Thoracic aorta (tissue), 2 donors: ENCODE measurements at places on chromosomes 5 and 9. TPM values are rescaled to one million over a fixed set of nuclear protein-coding genes. Genes with fewer than 3 reads are reported as not detected.

- H3K4me3 ChIP-seq, result no peak overlapping the region
- DNase-seq, result no peak
- H3K27ac ChIP-seq, result no peak overlapping the region
- H3K27me3 ChIP-seq, result no peaks in the 10 kb centered on the region
- H3K4me1 ChIP-seq, result no peaks in the 10 kb centered on the region
Observed at GRCh38 chr5:3356016-3356415, 239.6 kb upstream of the IRX1 start.

DNA sequence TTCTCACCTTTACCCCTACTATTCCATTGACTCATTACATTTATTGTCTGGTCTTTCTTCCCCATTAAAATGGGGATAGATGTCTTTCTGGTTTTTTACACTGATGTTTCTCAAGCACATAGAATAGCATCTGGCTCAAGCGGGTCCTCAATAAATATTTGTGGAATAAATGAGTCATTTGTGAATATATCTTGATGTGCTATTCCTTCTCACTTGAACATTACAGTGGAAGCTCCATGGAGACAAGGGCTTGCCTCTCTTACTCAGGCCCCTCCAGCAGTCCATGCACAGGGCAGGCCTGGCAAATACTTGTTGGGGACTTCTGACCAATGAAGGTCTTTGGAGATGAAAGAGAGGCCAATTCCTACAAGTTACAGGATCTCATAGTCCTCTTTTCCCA is 151.7 kb upstream of the TAS2R1 start:
- no peak overlapping the region for H3K4me3 ChIP-seq
- no peaks in the 10 kb centered on the region for H3K4me1 ChIP-seq
- H3K27me3 ChIP-seq, result no peaks in the 10 kb centered on the region
- no peak for DNase-seq

Gene BTNL9
- 20.5 TPM for total RNA-seq

DNA sequence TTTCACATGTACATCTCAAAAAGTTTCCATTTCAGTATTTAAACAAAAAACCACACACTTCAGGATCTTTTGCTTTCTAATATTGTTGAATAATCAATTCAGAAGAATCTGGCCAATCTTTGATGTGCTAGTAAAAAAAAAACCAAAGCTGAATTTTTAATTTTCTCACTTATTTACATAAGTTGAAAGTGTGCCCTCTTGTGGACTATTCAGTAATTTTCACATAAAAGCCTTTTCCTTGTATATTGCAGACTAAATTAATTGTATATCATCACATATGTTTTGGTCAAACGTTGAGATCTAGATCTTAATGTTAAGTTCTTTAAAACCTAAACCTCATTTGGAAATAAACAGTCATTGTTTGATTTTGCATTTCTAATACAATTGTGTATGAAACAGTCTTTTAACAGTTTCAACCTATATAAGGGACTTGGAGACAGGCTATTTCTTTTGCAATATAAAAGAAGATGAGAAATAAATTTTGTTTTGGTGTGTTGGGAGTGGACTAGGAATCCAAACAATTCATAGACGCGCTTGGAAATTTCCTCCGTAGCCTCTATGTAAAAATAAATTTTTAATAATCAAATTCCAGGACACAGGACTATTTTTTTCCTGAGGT is 68.1 kb downstream of the NIPBL start:
- peaks cover 40% of the 10 kb centered on the region for H3K4me1 ChIP-seq
- H3K27me3 ChIP-seq, result no peaks in the 10 kb centered on the region

GRCh38 chr9:27247756-27248155 is 49.2 kb downstream of the EQTN start:
- H3K36me3 ChIP-seq, result no peaks in the 10 kb centered on the region
- H3K4me3 ChIP-seq, result no peak overlapping the region
- no peak overlapping the region for H3K27ac ChIP-seq
- H3K4me1 ChIP-seq, result no peaks in the 10 kb centered on the region
- no peaks in the 10 kb centered on the region for H3K27me3 ChIP-seq

DNA sequence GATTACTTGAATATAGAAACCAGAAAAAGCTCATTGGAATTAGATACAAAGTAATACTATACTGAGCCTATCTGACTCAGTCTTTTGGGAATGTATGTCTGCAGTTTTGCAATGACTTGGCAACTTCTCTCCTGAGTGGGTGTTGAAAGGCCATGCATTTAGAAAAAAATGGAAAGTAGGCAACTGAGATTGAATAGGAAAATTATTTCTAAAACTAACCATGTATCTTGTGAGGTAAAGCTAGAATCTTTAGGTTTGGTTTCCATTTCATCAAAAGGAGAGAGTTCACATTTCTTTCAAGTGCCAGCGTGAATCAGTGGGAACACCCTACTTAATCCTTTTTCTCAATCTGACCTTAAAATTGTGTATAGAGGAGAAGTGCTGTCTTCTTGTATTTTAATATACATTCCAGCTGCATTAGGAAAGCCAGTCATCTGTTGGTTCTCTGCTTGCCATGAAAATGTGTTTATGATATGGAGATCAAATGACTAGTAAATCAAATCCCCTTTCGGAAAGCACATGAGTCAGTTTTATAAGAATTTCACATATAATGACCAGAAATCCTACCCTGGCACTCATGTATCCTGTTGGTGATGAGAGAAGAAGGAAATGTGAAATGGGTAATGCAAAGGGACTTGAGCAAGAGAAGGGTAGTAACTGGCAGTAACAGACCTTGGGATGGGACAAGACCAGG is 30.4 kb downstream of the NFX1 start:
- peaks cover 6% of the 10 kb centered on the region for H3K4me1 ChIP-seq
- no peak for DNase-seq
- no peak overlapping the region for H3K4me3 ChIP-seq
- peaks cover 50% of the 10 kb centered on the region for H3K36me3 ChIP-seq

DNA sequence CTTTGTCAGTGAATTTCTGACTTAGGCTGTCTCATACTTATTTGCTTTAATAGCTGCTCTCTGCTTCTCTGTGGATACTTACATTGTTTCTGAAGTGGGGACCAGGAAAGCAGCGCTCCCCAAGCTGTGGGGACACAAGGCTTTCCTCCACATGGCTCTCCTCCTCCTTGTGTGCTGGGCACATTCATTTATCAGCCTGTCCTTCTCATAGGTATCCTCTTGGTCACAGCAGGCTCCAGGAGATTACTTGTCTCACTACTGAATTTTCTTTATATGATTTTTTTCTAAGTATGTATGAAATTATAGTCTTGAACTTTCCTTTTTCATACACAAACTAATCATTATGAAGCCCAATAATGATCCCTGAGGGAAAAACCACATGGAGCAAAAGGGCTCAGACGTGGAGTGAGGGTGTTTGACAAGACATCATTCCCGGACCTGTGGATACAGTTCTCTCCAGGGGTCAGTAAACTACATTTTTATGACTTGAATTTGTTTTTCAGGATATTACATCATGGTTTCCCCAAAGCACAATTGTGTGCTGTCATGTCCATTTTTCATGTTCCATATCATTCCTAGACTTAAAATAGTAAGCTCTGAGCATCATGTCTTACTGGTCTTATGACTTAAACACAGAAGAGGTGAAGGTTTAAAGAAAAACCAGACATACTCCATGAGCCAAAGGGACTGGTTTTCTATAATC is 234.5 kb downstream of the PCSK1 start:
- H3K27me3 ChIP-seq, result no peaks in the 10 kb centered on the region
- no peak for DNase-seq
- no peak overlapping the region for H3K4me3 ChIP-seq
- H3K36me3 ChIP-seq, result no peaks in the 10 kb centered on the region
- no peak overlapping the region for H3K27ac ChIP-seq
- H3K4me1 ChIP-seq, result peaks cover 57% of the 10 kb centered on the region

GRCh38 chr9:134899818-134900217 is 17.9 kb downstream of the FCN1 start:
- H3K27me3 ChIP-seq, result no peaks in the 10 kb centered on the region
- DNase-seq, result no peak
- no peaks in the 10 kb centered on the region for H3K4me1 ChIP-seq
- H3K27ac ChIP-seq, result no peak overlapping the region
- H3K36me3 ChIP-seq, result no peaks in the 10 kb centered on the region

DNA sequence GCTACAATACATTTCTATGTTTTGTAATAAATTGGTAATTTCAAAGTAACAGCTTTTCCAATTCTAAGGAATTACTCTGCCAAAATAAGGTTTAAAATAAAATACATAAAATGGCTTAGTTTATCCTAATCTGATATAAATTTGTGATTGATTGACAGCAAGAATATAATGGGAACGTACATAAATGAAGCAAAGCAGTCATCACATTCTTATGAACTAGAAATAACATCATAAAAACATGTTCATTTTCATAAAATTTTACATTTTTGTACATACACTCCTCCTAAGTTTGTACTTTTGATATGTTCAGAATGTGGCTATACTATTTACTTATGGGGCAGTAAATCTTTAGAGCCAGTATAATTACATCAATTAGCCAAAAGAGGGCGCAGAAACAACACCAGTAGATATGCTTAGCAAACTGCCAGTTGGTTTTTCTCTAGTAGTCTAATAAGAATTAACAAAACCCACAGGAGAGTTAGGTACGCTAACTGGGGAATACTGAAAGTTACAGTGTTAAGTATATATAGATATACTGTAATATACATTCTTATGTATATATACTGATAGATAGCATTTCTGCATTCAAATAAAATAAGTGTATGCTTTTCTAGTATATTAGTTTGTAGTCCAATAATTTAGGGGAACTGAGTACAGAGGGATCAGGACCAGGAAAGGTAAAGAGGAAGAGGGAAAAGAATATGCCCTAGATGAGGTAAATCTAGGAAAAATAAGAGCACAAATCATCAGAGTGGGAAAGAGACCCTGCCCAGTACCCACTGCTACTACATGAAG is 76.8 kb downstream of the ZDHHC21 start:
- no peak for DNase-seq
- H3K4me3 ChIP-seq, result no peak overlapping the region
- H3K27me3 ChIP-seq, result no peaks in the 10 kb centered on the region
- H3K36me3 ChIP-seq, result peaks cover 5% of the 10 kb centered on the region
- no peaks in the 10 kb centered on the region for H3K4me1 ChIP-seq

GRCh38 chr9:115951977-115952376 is 201.6 kb upstream of the PAPPA start:
- no peaks in the 10 kb centered on the region for H3K36me3 ChIP-seq
- H3K4me1 ChIP-seq, result no peaks in the 10 kb centered on the region
- no peaks in the 10 kb centered on the region for H3K27me3 ChIP-seq

- H3K27me3 ChIP-seq, result no peaks in the 10 kb centered on the region
- H3K4me3 ChIP-seq, result no peak overlapping the region
- no peak overlapping the region for H3K27ac ChIP-seq
- H3K36me3 ChIP-seq, result no peaks in the 10 kb centered on the region
- no peaks in the 10 kb centered on the region for H3K4me1 ChIP-seq
Observed at GRCh38 chr5:30001826-30002225, 1191.7 kb upstream of the CDH6 start.

GRCh38 chr9:78573669-78574068 is 276.7 kb downstream of the PSAT1 start:
- H3K4me1 ChIP-seq, result peaks cover 9% of the 10 kb centered on the region
- H3K27me3 ChIP-seq, result no peaks in the 10 kb centered on the region
- no peak for DNase-seq

- no peak overlapping the region for H3K4me3 ChIP-seq
- no peaks in the 10 kb centered on the region for H3K36me3 ChIP-seq
Observed at GRCh38 chr5:171050916-171051315, 189.1 kb downstream of the RANBP17 start.

Gene SCGB3A2
- not detected for total RNA-seq

GRCh38 chr9:135744333-135745070 is 42.5 kb downstream of the KCNT1 start:
- no peaks in the 10 kb centered on the region for H3K27me3 ChIP-seq
- H3K4me1 ChIP-seq, result no peaks in the 10 kb centered on the region
- no peak for DNase-seq

GRCh38 chr5:97071101-97071500 is 71.3 kb downstream of the LIX1 start:
- H3K27ac ChIP-seq, result peak overlapping the region; percentile 48
- DNase-seq, result no peak
- H3K4me1 ChIP-seq, result peaks cover 9% of the 10 kb centered on the region
- H3K27me3 ChIP-seq, result no peaks in the 10 kb centered on the region
- no peaks in the 10 kb centered on the region for H3K36me3 ChIP-seq
- peak overlapping the region; percentile 8 for H3K4me3 ChIP-seq
